WERI-Rb-1 (cell line): ENCODE measurements at places on chromosomes 16 and 17.
A peak's percentile ranks its signal among the peaks of the same experiment; 100 is the strongest.

- no peak for DNase-seq
Observed at GRCh38 chr16:52621651-52622050, 74.7 kb upstream of the TOX3 start.

DNA sequence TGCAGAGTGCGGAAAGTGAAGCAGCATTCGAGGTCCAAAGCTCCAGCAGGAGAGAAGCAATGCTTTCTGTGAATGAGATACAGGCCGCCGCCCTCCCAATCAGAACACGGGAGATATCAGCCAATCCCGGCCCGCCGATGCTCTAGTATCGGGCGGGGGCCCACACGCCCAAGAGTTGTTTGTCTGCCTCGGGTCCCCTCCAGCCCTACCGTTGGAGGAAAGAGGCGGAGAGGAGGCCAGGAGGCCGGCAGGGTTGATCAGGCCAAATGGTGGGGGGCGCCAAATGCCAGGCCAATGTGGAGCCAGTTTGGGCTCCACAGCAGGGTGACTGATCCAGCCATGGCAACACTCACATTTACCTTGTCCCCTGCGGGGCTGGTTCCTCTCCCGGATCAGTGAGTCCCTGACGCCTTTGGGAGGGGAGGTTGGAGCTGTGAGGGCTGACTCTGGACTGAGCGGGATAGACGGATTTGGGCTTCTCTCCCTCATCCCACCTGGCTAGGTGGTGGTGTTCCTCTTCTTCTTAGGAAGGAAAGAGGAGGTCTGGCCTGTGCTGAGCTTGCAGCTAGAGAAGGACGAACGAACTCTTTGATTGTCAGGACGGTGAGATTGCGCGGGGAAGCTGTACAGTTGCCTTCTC is 10.4 kb upstream of the CUEDC1 start:
- peak; percentile 6 for DNase-seq

DNA sequence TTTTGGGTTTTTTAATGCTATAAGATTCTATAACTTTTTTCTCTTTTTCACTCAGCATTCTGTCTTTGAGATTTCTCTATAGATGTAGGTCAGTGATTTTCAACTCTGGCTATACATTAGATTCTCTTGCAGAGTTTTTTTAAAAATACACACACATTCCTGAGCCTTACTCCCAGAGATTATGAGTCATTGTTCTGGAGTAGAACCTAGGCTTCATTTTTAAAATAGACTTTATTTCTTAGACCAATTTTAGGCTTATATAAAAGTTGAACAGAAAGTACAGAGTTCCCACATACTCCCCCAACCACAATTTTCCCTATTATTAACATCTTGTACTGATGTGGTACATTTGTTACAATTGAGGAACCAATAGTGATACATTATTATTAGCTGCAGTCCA is 63.3 kb downstream of the CYB561 start:
- DNase-seq: no peak

- no peak for DNase-seq
Observed at GRCh38 chr16:12862941-12863340, 38.5 kb upstream of the SHISA9 start.

- DNase-seq: no peak
Observed at GRCh38 chr17:74831444-74832146, 28.1 kb downstream of the GRIN2C start.

- no peak for DNase-seq
Observed at GRCh38 chr16:27317738-27318391, 4.1 kb downstream of the IL4R start.

DNA sequence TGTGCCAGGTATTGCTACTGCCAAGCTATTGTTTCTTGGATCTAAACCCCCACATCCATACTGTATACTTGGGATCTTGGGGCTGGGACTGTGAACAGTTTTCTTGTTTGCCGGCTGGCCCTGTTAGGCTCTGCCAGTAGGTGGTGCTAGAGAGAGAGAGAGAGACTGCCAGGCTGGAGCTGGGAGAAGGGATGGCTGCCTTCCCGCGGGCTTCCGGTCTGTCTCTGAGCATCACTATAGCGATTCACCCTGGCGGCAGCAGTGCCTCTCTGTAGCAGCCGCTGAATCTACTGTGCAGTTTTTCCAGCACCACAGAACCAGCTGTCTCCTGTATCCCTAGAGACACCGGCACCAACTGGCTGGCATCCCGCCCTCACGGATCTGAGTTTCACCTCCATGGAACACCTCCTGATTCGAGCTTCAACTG is 201.2 kb downstream of the UTP18 start:
- peak; percentile 78 for DNase-seq

GRCh38 chr17:3636908-3637373 is 381 bp downstream of the CTNS start:
- DNase-seq: no peak

DNA sequence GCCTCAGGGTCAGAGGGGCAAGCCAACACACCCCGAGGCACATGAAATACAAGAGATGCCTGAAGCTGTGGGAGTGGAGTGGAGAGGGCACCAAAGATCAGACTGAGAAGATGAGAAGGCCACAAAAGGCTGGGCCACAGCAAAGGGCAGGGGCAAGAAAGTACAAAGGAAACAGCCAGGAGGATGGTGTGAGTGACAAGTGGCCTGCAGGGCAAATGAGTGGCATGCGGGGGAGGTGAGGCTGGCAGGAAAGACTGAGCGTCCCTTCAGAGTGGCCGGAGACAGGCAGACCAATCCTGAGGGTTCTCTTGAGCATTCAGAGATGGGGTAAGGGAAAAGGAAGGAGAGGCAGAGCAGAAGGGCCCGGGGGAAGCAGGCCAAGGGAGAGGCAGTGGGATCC is 23.2 kb downstream of the HSD11B2 start:
- no peak for DNase-seq

DNA sequence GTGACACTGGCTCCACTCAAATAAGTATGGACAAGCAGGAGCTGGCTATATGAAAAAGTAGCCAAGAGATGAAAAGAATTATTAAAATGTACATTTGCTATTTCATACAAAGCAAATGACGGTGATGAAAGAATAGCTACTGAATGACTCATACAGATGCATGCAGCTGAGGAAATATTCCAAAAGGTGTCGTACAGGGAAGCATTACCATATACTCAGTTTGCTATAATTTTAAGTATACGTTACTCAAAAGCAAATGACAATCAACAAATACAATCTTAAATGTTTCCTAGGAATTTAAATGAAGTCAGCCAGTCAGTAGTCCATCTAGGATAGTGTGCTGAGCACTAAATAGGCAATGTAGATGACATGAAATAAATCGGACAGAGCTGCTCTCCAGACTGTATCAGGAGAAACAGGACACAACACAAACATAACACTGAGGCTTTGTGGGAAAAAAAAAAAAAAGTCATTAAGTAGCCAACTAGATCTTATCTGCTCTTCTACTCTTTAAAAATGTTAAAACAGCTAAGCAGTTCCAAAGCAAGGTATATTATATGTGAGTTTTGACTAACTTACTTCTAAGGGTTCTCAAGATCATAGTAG is 65.0 kb downstream of the NCOR1 start:
- DNase-seq: no peak

- no peak for DNase-seq
Observed at GRCh38 chr16:85288869-85289660, 176.8 kb upstream of the CIBAR2 start.
